ENCODE measurements at places on chromosomes 5 and 9.

- H3K27me3 ChIP-seq, result no peaks in the 10 kb centered on the region
Observed at GRCh38 chr5:64612344-64612961, 77.8 kb upstream of the SHISAL2B start.

DNA sequence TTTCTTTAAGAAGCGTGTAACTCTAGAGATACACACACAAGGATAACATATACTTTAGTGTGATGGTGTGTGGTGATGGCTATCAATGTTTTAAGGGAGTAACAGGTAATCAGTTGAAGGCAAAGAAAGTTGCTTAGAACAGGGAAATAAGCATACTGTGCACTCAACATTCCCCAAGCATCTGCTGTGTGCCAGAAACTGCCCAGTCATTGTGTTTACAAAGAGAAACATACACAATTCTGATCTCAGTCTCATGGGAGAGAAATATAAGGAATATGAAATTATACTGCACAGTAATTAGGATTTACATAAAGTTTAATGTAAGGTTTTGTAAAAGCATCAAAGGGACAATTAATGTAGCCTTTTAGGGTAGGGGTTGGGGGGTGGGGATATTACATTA is 224.1 kb upstream of the TYRP1 start:
- H3K27me3 ChIP-seq, result no peaks in the 10 kb centered on the region
- H3K4me1 ChIP-seq, result no peaks in the 10 kb centered on the region
- H3K4me3 ChIP-seq, result no peak overlapping the region
- no peak overlapping the region for H3K27ac ChIP-seq

GRCh38 chr5:91343916-91344315 is 39.2 kb downstream of the ARRDC3 start:
- H3K4me3 ChIP-seq, result no peak overlapping the region
- no peak overlapping the region for H3K27ac ChIP-seq
- DNase-seq, result no peak
- no peaks in the 10 kb centered on the region for H3K4me1 ChIP-seq
- no peaks in the 10 kb centered on the region for H3K27me3 ChIP-seq

DNA sequence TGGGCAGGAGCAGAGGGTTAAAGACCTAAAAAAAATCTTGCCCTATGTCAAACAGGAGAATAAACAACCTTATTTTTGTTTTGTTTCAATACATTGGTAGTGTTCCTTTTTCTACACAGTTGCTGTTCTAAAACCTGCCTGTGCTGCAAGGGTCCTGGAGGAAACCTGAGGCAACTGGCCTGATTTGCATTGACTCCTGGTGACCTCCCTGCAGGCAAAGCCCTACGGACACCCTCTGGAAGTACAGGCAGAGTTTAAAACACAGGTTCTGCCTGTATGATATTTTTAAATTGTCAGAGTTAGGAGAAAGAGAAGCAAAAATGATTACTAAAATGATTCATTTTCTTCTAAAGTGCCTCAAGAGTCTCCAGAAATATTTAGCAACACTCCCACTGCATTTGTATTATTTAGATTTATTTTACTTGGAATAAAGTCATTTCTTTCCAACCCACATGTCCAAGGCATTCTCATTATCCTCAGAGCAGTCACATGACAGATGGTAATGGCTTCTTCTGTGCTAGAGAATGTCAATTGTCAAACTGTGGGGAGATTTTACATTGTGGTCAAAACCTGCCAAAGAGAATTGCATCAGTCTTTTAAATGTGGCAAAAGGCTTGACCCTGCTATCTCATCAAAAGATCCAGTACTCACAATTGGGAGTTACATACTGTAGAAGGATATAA is 559.6 kb downstream of the CETN3 start:
- peaks cover 3% of the 10 kb centered on the region for H3K4me1 ChIP-seq
- H3K27me3 ChIP-seq, result no peaks in the 10 kb centered on the region
- H3K36me3 ChIP-seq, result no peaks in the 10 kb centered on the region
- H3K27ac ChIP-seq, result no peak overlapping the region

DNA sequence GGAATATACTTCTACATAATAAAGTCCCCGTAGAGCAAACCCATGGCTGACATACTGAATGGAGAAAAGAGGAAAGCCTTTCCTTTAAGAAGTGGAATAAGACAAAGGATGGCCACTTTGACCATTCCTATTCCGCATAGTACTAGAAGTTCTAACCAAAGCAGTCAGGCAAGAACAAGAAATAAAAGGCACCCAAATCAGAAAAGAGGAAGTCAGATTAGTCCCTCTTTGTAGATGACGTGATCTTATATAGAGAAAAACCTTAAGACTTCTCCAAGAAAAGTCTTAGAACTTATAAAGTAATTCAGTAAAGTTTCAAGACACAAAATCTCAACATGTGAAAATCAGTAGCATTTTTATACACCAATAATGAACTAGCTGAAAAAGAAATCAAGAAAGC is 133.9 kb downstream of the GIN1 start:
- H3K4me3 ChIP-seq, result no peak overlapping the region
- no peak for DNase-seq
- no peaks in the 10 kb centered on the region for H3K27me3 ChIP-seq
- H3K4me1 ChIP-seq, result no peaks in the 10 kb centered on the region
- H3K36me3 ChIP-seq, result no peaks in the 10 kb centered on the region

DNA sequence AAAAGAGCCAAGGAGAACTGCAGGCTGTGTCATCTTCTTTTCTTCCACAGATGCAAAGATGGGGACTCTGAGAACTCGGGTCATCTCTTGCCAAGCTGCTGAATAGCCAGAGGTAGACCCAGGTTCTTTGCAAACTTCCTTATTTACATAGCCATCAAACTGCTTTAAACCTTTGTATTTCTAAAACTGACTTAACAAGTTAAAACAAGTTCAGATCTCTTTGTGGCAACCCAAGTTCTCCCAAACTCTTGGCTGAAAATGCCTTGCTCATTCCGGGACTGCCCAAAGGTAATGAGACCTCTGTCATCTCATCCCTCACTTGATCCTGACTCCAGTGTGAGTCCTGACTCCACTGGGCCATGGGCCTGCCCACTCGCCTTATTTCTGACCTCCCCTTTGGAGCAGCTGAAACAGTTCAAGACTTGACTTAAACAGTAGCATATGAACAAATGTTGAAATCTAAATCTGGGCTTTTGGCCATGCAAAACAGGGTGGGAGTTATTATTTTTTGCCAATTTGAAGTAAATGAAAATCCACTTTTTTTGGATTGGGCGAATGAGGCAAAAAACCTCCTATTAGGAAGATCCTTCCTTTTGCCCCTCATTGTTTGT is 50.6 kb downstream of the FBXL7 start:
- no peak overlapping the region for H3K4me3 ChIP-seq
- no peaks in the 10 kb centered on the region for H3K4me1 ChIP-seq
- no peaks in the 10 kb centered on the region for H3K36me3 ChIP-seq
- no peak overlapping the region for H3K27ac ChIP-seq
- H3K27me3 ChIP-seq, result no peaks in the 10 kb centered on the region

DNA sequence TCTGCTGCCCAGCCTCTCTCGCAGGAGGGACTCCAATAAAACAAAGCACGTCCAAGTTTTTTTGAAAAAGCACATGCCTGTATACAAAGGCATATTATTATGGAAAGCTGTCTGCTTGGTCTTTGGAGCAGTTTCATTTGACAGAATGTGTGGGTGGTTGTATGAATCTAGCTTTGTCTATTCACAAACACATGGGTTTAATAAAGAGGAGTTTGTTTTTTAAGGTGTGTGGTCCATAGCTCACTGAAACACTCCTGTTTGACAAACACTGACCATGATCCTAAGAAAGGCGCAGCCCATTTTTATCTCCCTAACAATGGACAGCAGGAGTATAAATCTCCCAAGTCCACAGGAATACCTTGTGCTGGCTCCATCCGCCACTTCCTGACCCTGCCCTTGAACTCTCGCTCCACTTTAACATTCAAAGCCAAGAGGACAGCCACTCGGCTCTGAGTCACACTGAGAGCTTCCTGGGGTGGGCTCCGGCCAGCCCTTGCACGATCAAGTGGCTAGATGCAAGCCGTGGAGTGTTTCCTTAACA is 371.9 kb downstream of the EBF1 start:
- no peaks in the 10 kb centered on the region for H3K27me3 ChIP-seq
- H3K4me3 ChIP-seq, result no peak overlapping the region
- no peaks in the 10 kb centered on the region for H3K4me1 ChIP-seq

- H3K4me3 ChIP-seq, result no peak overlapping the region
- DNase-seq, result no peak
- H3K27ac ChIP-seq, result no peak overlapping the region
- no peaks in the 10 kb centered on the region for H3K27me3 ChIP-seq
- no peaks in the 10 kb centered on the region for H3K4me1 ChIP-seq
- peaks cover 68% of the 10 kb centered on the region for H3K36me3 ChIP-seq
Observed at GRCh38 chr9:81637276-81637675, 52.1 kb downstream of the TLE1 start.

DNA sequence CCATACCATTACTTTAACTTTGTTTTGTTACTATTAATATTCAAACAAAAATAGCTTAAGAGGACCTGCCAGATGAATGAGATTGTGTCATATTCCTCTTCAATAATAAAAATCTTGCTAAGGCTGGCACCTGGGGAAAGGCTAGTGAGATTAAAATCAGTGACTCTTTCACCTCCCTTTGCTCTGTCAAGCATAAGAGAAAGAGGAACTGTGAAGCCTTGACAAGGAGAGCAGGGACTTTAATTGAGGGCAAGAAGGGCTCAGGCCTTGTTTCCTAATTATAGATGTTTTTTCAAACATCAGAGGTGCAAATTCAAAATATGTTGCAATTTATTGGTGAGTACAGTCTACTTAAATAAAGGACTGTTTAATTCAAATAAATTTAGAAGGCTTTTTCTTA is 91.7 kb downstream of the SPATA31D1 start:
- H3K27me3 ChIP-seq, result no peaks in the 10 kb centered on the region
- no peaks in the 10 kb centered on the region for H3K36me3 ChIP-seq
- H3K4me1 ChIP-seq, result no peaks in the 10 kb centered on the region

DNA sequence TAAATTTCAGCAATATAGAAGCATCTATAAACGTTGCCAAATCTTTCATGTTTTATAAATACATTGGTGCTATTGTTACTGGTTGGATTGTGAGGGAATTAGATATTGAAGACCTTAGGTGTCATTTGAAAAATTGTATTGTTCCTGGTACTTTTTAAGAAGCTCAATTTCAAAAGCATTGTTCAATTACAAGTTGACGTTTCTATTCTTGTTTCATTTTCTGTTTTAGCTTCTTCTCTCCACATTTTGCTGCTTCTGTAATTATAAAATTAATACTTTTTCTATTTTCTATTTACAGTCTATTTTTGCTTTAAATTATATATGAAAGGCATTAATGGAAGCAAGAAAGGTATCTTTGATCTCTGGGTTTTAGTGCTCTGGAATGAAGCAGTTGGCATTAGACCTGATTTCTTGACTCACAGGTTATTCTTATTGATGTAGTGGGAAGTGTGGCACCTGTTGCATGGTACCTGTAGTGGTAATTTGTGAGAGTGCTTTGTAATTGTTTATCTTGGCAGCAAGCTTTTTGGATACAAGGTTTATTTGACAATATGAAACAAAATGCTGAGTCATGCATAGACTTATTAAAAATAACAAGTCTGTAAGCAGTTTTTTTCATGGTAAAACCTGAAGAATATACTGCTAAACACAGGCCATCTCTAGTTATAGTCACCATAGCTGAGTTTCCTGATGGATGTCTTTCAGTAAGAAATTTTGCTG is 13.2 kb downstream of the MACIR start:
- H3K4me3 ChIP-seq, result no peak overlapping the region
- H3K27ac ChIP-seq, result no peak overlapping the region
- H3K36me3 ChIP-seq, result peaks cover 30% of the 10 kb centered on the region
- DNase-seq, result no peak

DNA sequence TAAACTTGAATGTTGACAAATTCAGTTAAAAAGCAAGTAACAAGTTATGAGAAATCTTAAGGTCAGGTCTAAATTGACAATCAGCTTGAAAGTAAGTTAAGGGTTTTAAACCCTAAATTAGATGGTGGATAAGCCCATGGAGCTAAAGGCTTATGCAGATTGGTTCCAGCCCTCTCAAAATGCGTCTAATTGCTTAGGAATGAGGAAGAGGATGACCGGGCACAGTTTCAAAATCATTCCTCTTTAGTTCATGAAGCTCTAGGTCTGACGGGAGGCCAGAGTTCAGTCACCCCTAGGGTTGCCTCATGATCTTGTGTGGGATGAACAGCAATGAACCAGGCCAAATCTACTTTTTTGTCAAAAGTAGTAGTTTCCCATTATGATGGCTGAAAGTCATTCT is 75.4 kb downstream of the SLC38A9 start:
- H3K4me3 ChIP-seq, result no peak overlapping the region
- no peaks in the 10 kb centered on the region for H3K36me3 ChIP-seq
- no peak overlapping the region for H3K27ac ChIP-seq
- H3K4me1 ChIP-seq, result peaks cover 9% of the 10 kb centered on the region
- no peaks in the 10 kb centered on the region for H3K27me3 ChIP-seq

- DNase-seq, result no peak
- no peak overlapping the region for H3K4me3 ChIP-seq
- H3K27ac ChIP-seq, result no peak overlapping the region
- H3K36me3 ChIP-seq, result peaks cover 60% of the 10 kb centered on the region
- H3K4me1 ChIP-seq, result no peaks in the 10 kb centered on the region
- no peaks in the 10 kb centered on the region for H3K27me3 ChIP-seq
Observed at GRCh38 chr9:122988920-122989621, 44.4 kb upstream of the GPR21 start.

DNA sequence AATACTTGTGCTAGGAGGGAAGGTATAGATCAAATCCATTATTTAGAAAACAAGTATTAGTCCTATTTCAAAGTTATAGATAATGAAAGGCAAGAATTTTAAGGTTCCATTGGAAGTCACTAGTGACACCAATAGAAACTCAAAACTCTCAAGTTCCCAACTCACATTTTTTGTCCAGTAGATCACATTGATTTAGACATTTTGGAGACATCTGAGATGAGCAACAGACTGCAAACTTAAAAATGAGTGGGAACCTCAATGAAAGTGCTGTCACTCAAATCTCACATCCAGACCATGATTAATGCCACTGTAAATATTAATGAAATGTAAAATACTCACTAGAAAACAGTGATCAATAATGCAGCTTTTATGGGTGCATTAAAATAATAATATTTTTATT is 405.0 kb downstream of the ENC1 start:
- no peak for DNase-seq
- H3K36me3 ChIP-seq, result no peaks in the 10 kb centered on the region
- H3K27ac ChIP-seq, result no peak overlapping the region
- no peaks in the 10 kb centered on the region for H3K27me3 ChIP-seq
- no peak overlapping the region for H3K4me3 ChIP-seq

GRCh38 chr9:130626249-130626996 is 38.0 kb upstream of the PRDM12 start:
- no peaks in the 10 kb centered on the region for H3K4me1 ChIP-seq
- no peak overlapping the region for H3K4me3 ChIP-seq
- peaks cover 93% of the 10 kb centered on the region for H3K36me3 ChIP-seq
- peak; percentile 64 for DNase-seq

DNA sequence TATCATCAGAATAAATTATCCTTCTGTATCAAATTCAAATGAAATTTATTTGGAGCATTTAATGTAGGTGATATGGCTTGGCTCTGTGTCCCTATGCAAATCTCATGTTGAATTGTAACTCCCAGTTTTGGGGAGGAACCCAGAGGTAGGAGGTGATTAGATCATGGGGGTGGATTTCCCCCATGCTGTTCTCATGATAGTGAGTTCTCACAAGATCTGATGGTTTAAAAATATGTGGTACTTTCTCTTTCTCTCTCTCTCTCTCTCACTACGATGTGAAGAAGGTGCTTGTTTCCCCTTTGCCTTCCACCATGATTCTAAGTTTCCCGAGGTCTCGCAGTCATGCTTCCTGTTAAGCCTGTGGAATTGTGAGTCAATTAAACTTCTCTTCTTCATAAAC is 678.4 kb upstream of the RGMB start:
- DNase-seq, result no peak
- H3K27me3 ChIP-seq, result no peaks in the 10 kb centered on the region
- H3K4me3 ChIP-seq, result no peak overlapping the region
- no peaks in the 10 kb centered on the region for H3K4me1 ChIP-seq

- H3K27ac ChIP-seq, result no peak overlapping the region
- no peaks in the 10 kb centered on the region for H3K36me3 ChIP-seq
- DNase-seq, result no peak
- no peaks in the 10 kb centered on the region for H3K4me1 ChIP-seq
- peaks cover 7% of the 10 kb centered on the region for H3K27me3 ChIP-seq
Observed at GRCh38 chr5:168599826-168600225, 20.7 kb upstream of the PANK3 start.

All from endodermal cell (in vitro differentiated cells).